Activated CD8-positive, alpha-beta T cell treated with anti-CD3 and anti-CD28 coated beads, Interleukin-2, amount 10 ng/mL, durations not matched to agents 7 days and 5 days (primary cell): ENCODE measurements at places on chromosomes 12 and 14. TPM values are rescaled to one million over a fixed set of nuclear protein-coding genes. Genes with fewer than 3 reads are reported as not detected.

DNA sequence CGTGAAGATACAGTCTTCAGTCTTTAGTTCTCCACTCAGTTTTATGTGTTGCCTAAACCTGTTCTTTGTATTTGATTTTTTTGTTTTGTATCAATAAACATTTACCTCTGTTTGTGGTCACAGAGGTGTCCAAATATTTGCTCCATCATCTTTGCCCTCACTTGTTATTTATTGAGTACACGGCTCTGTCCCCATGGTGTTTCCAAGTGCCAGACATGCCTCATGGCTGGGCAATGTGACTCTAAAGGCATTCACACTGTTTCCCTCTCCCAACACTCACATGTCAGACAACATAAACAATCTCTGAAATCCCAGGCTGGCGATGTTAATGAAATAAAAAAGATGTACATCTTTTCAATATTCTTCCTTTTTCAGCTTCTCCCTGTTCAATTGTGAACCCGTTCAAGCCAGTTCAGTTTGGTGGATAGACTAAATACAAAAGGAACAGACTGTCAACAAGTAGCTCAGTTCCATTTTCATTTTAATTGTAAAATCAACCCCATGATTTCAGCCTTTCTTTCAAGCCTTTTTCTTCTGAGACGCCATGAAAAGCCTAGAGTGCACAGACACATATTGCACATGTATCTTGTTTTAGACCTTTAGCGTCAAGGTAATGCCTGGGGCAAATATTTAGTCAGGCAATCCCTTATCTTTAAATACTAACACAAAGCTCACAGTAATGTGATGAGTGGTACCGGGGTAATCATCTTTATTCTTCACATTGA, 680.7 kb downstream of the GALC start:
- DNase-seq = no peak

GRCh38 chr14:53375599-53375998, 222.5 kb upstream of the DDHD1 start:
- DNase-seq = no peak

DNA sequence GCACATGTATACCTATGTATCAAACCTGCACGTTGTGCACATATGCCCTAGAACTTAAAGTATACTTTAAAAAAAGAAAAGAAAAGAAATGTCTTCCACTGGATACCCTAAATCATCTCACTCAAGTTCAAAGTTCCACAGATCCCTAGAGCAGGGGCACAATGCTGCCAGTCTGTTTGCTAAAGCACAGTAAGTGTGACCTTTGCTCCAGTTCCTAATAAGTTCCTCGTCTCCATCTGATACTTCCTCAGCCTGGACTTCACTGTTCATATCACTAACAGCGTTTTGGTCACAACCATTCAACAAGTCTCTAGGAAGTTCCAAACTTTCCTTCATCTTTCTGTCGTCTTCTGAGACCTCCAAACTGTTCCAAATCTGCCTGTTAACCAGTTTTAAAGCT, 118.3 kb downstream of the BMP4 start:
- DNase-seq = no peak

The CEP170B gene
- 2.7 TPM for total RNA-seq

- peak; percentile 86 for DNase-seq
These were observed 554 bp upstream of the TSPAN31 start for GRCh38 chr12:57744194-57744776.

The CAPZA3 gene
- total RNA-seq = not detected

The BEST3 gene
- total RNA-seq = not detected

GRCh38 chr14:59086241-59086882, 102.1 kb upstream of the DAAM1 start:
- DNase-seq = no peak

The STAT6 gene
- 189 TPM for total RNA-seq

GRCh38 chr12:10967409-10967808, 19.3 kb downstream of the TAS2R50 start:
- no peak for DNase-seq

The NKX2-8 gene
- total RNA-seq = not detected

DNA sequence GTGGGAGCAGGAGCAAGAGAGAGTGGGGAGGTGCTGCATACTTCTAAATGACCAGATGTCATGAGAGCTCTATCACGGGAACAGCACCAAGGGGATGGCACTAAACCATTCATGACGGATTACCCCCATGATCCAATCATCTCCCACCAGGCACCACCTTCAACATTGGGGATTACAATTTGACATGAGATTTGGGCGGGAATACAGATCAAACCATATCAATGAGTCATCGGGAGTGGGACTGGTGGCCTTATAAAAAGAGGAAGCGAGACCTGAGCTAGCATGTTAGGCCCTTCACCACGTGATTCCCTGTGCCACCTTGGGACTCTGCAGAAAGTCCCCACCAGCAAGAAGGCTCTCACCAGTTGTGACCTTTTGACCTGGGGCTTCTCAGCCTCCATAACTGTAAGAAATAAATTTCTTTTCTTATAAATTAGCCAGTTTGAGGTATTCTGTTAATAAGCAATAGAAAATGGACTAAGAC, 28.7 kb downstream of the COX8C start:
- no peak for DNase-seq

The CLEC4A gene
- not detected for total RNA-seq

GRCh38 chr12:22254478-22254877, 80.0 kb downstream of the ST8SIA1 start:
- no peak for DNase-seq

- DNase-seq = no peak
These were observed 708.8 kb downstream of the RERGL start for GRCh38 chr12:17381211-17381610.

The RAB5B gene
- total RNA-seq = 52.9 TPM

DNA sequence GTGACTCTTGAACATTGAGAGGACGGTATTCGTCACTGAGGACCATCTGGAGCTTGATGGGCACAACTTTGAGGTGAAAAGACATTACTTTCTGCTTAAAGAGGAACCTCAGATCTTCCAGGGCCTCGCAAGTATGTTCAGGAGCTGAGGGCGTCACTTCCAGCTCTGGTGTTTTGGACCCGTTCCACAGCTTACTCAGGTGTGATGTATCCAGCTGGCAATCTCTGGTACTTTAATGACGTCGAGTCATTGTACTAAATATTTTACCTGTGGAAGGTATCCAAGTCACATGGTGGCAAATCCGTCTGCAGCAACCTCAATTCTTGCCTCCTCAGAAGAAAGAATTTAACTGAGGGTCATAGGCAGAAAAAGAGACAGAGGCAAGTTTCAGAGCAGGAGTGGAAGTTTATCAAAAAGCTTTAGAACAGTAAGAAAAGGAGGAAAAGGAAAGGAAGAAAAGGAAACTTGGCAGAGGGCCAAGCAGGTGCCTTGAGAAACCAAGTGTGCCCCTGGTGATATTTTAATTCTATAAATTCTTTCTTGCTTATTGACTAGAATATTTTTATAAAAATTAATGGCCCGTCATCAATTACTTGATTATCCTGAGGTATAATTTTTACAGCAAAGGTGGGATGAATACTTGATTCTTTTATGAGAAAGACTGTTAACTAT, 250.6 kb downstream of the AEBP2 start:
- DNase-seq = no peak

The INHBC gene
- not detected for total RNA-seq

DNA sequence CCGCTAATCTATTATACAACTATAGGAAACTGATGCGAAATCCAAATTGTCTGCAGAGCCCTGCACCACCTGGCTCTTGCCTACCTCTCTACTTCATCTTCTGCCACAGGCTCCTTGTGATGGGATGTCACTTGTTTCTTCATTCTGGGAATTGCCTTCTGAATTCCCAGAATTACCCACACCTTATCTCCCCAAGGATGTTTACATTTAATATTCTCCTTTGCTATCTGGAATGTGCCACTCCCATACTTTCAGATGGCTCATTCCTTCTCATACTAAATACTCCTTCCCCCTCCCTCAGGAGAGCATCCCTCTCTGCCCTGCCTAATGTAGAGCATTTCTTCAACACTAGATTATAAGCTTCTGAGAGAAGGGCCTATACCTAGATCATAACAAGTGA, 573.1 kb downstream of the GALC start:
- DNase-seq = no peak

The KLRC3 gene
- total RNA-seq = 1.3 TPM

The PXMP2 gene
- 40.6 TPM for total RNA-seq

DNA sequence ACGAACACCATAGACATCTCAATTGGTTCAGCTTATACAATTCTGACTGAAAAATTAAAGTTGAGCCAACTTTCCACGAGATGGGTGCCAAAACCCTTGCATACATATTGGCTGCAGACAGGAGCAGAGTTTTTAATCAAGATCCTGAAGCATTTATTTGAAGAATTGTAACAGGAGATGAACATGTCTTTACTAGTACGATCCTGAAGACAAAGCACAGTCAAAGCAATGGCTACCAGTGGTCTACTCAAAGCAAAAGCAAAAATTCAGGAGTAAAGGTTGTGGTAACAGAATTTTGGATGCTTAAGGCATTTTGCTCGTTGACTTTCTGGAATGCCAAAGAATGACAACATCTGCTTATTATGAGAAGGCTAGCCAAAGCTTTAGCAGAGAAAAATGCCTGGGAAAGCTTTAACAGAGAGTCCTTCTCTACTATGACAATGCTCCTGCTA, 20.7 kb downstream of the ZDHHC17 start:
- no peak for DNase-seq

DNA sequence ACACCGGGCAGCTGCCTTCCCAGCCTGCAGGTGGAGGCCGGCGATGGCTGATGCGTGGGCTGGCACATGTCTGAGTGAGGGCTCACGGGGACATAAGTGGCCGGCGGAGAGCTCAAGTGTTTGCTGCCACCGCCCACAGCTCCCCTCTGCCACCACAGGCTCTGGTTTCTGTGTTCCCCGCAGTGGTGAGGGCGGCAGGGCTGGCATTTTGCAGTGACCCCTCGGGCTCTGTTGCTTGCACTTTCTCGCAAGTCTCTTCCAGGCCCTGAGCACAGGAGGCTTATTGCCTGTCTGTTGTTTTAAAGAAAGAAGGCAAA, 271.0 kb upstream of the RTL1 start:
- DNase-seq = no peak

The CBLN3 gene
- total RNA-seq = 1.1 TPM

DNA sequence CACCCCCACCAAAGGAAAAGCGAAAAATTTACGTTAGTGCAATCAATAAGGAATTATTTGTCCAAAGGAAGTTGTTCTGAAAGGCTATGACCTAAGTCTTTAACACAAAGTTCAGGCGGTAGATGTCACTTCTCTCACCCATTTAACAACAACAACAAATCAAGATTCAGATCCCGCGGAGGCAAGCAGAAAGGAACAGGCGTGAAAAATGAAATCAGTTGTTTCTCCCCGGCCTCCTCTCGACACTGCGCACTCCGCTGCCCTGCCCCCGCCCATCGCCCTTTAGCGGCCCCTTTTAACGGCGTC, 1.4 kb downstream of the DENND5B start:
- peak; percentile 25 for DNase-seq

- no peak for DNase-seq
These were observed 84.9 kb downstream of the MIA2 start for GRCh38 chr14:39318574-39318973.

GRCh38 chr14:45679853-45680252, 426.9 kb upstream of the MIS18BP1 start:
- no peak for DNase-seq

GRCh38 chr12:724194-724855, 28.1 kb upstream of the WNK1 start:
- peak; percentile 46 for DNase-seq
